ENCODE measurements at places on chromosomes 16 and 17.

DNA sequence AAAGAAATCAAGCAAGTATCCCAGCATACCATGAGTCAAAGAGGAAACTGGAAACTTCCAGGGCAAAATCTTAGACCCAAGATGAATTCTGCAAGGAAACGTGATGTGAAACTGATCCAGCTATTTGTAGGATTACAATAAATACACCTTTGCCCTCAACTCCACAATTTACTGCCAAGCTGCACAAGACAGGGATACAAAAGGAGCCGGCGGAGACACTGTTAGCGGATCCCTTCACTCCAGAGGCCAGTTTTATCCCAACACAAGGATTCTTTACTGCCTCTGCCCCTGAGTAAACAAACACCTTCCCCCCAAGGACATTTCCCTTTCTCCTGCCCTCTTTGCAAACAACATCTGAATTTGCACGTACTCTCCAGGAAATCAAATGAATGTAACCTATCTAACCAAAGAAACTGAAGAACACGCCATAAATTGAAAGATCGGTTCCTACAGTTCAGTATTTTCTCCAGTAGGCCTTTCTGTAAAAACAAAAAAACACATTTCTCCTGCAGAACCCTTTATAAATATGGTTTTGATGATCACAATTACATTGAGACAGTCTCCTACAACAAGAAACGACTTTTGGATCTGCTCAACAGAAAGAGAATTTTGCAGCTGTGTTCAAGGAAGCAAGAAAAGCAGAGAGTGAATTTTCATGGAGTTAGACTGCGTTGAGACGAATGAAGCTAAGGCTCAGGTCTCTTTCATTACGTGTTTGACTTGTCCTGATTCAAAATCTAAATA lies 1.4 kb upstream of the CBX2 start:
- DNase-seq, result no peak

DNA sequence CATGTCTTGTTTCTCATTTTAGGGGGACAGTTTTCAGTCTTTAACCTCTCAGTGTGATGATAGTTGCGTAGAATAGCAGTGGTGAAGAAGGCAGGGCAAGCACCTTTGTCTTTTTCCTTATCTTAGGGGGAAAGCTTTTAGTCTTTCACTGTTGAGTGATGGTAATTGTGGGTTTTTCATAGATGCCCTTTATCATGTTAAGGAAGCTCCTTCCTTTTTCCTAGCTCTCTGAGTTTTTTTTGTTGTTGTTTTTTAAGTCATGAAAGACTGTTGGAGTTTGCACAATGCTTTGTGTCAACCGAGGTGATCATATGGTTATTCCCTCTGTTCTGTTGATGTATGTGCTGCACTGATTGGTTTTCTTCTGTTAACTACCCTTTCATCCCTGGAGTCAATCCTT lies 15.7 kb downstream of the NOL11 start:
- DNase-seq, result no peak

- DNase-seq, result no peak
Measured at GRCh38 chr16:76656994-76657393, 379.8 kb downstream of the CNTNAP4 start.

DNA sequence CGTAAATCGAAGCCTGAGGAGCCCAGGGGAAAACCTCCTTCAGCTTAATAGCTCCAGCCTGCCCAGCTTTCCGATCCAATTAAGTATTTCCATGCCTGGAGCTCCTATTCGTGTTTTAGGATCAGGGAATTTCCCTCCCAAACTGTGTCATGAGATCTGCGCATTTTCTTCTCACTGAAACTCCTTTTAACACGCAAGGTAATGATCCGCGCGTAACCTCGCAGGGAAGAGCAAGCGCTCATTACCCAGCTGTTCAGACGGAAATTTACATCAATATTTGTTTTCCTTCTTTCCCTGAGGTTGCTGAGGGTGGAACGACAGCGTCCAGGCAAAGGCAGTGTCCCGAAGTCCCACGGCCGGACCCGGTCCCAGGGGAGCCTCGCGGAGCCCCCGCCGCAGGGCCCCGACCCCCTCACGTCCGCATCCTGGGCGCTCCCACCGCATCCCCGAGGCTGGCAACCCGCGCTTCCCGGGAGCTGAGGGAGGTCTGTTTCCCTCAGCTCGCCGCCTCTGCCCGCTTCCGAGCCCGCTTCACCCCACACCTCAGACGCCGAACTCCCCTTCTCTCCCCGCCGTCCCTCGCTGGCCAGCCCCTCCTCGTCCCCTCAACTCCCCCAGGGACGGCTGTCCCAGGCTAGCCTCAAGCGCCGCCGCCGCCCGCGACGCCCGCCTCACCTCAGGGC lies 415 bp downstream of the ABCA5 start:
- DNase-seq, result no peak

- no peak for DNase-seq
Measured at GRCh38 chr16:3824121-3824795, 56.3 kb downstream of the CREBBP start.

DNA sequence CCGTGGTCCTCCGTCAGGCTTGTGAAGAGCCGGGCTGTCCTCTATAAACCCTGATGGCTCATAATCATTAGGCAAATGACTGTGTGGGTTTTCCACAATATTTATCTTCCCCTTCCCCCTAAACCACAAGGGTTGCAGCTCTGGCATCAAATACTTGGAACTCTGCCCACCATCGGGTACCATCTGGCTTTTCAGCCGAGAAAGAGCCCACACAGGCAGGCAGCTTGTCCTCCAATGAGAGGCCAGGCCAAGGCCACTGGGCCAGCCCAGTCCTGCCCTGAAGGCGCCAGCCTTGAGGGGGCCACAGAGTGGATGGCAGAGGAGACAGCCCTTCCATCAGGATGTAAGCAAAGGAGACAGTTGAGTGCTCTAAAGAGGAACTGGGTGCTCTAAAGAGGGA lies 31.8 kb upstream of the NAT9 start:
- DNase-seq, result no peak

GRCh38 chr16:53865494-53865863 lies 161.5 kb downstream of the FTO start:
- no peak for DNase-seq

DNA sequence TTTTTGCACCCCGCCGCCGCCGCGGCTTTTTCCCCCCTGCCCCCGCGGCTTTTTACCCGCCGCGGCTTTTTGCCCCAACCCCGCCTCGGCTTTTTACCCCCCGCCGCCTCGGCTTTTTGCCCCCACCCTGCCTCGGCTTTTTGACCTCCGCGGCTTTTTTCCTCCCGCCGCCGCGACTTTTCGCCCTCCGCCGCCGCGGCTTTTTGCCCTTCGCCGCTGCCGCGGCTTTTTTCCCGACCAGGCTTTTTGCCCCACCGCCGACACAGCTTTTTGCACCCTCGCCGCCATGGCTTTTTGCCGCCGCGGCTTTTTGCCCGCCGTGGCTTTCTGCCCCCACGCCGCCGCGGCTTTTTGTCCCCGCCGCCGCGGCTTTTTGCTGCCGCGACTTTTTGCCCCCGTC lies 137.0 kb upstream of the TP53TG3D start:
- no peak for DNase-seq

DNA sequence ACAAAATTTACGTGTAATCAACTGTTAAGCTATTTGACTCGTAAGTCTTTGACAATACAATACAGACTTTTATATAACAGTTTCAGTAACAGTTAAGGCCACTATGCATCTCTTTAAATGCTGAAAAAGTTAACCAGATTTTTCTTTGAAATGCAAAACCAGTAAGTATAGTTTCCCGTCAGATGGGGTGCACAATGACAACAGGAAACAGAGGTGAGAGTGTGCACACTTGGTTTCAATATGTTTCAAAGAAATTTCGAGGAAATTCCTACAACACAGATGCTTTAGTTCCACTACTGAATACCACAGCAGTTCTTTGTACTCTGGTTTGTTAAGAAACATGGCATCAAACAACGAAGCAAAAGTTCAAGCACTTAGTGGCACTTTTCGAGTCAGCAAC lies 48.4 kb downstream of the RNF157 start:
- DNase-seq, result no peak

DNA sequence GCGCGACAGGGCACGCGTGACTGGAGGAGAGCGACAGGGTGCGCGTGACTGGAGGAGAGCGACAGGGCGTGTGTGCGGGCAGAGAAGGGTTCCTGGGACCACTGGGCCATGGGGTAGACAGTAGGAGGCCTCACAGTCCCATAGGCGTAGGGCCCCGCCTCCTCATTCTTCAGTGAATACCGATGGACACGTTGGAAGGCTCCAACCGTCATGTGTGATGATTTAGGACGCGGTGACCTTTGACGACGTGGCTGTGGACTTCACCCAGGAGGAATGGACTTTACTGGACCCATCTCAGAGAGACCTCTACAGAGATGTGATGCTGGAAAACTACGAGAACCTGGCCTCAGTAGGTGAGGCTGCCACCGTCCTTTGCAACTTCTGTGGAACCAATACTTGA lies 5.4 kb downstream of the ZNF778 start:
- no peak for DNase-seq

GRCh38 chr17:65523411-65523810 lies 38.0 kb downstream of the AXIN2 start:
- no peak for DNase-seq

GRCh38 chr17:64356304-64356686 lies 34.4 kb downstream of the PECAM1 start:
- DNase-seq, result no peak

DNA sequence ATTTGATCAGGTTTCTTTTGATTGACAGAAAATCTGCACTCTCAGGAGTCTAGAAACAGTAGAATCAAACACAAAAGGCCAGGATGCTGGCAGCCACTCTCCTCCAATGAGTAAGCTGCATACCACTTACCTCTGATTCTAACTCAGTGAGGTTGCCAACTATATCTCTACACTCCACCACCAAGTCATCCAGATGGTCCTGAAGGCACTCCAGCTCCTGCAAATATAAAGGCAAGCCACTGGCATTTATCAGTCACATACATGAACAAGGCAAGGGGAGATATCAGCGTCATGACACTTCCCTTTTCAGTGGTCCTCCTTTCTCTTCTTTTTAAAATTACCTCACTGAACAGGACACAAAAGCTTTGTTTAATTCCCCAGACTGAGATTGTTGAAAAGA lies 53.1 kb upstream of the CLEC18B start:
- DNase-seq, result no peak

- no peak for DNase-seq
Measured at GRCh38 chr17:80998118-80998747, 6.6 kb downstream of the CHMP6 start.

- DNase-seq, result no peak
Measured at GRCh38 chr17:55344514-55344997, 77.1 kb downstream of the MMD start.

- DNase-seq, result no peak
Measured at GRCh38 chr17:57082441-57082840, 2.6 kb upstream of the AKAP1 start.

- DNase-seq, result no peak
Measured at GRCh38 chr17:28097901-28098300, 55.4 kb downstream of the NLK start.

DNA sequence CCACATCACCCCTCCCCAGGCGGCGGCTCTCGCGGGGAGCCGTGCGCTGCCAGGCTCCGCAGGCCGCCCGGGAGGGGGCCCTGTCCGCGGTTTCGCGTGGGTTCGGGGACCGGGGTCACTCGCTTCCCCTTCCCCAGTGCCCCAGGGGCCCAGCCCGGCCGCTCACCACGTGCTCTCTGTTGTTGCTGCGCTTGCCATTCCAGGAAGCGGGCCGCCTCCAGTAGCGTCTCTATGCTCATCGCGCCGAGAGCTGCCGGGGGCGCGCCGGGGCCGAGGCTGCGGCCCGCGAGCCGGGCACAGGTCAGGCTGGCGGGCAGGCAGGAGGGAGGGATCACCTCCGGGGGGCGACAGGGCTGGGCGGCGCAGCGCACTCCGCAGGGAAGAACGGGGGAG lies 390 bp downstream of the MNT start:
- peak; percentile 75 for DNase-seq

DNA sequence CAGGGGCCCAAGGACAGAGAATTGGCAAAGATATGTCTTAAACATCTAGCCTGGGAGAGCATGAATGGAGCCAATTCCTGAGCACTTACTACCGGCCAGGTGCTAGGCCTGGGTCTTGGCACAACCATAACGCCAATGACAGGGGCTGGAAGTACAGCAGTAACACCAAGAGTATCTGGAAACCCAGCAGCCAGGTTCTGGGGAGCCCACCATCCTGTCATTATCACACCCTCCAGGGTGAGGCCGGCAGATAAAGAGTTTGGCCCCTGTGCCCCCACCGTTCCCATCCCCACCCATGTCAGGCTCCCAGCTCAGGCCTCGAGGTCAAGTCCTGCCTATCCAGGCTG lies 508 bp upstream of the TMC8 start:
- DNase-seq, result no peak

GRCh38 chr16:49876716-49877129 lies 20.8 kb upstream of the ZNF423 start:
- no peak for DNase-seq

GRCh38 chr17:4833941-4834680 lies 971 bp downstream of the MINK1 start:
- DNase-seq, result no peak

GRCh38 chr16:82668094-82668493 lies 41.3 kb downstream of the CDH13 start:
- no peak for DNase-seq

DNA sequence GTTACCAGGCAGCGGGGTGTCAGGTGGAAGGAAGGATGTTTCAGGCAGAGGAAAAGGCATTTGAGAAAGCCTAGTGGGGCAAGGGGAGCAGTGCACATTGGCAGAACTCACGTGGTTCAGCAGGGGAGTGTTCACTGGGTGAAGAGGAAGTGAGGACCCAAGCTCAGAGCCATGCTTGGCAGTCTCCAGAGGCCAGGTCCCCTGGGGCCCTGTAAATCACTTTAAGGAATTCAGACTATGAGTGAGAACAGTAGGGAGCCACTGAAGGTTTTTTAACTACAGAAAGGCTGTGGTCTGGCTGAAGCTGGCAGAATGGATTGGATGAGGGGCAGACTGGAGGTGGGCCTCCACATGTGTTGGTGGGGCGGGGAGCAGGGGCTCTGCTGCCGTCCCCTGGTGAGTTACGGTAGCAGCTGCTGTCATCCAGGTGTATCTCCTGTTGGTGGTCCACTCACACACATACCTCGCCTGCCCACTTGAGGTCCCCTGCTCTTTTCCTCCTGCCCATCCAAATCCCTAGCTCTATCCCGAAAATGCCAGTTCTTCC lies 5.1 kb downstream of the CLEC16A start:
- DNase-seq, result no peak

DNA sequence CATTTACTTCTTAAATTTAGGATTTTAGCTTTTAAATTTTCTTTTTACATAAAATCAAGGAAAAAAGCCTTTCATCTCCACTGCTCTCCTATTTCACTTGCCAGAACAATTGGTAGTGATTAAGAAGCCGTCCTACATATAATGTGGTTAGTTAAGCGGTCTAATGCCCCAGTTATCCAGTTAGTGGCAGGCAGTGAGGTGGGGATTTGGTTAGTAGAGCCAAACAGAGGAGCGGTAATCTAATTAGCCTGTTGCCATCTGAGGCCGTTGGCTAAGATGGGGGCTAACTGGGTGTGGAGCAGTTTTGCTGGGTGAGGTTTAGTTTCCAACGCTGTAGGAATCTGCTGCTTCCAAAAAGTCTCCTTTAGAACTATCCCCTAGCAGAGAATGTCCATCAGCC lies 22.4 kb downstream of the SNX11 start:
- DNase-seq, result no peak

GRCh38 chr17:5819396-5819795 lies 235.1 kb upstream of the NLRP1 start:
- no peak for DNase-seq
